Activated CD4-positive, alpha-beta T cell treated with anti-CD3 and anti-CD28 coated beads, Interleukin-2, amount 50 U/mL, for 48 hours (primary cell): ENCODE measurements at places on chromosomes 4 and X.

DNA sequence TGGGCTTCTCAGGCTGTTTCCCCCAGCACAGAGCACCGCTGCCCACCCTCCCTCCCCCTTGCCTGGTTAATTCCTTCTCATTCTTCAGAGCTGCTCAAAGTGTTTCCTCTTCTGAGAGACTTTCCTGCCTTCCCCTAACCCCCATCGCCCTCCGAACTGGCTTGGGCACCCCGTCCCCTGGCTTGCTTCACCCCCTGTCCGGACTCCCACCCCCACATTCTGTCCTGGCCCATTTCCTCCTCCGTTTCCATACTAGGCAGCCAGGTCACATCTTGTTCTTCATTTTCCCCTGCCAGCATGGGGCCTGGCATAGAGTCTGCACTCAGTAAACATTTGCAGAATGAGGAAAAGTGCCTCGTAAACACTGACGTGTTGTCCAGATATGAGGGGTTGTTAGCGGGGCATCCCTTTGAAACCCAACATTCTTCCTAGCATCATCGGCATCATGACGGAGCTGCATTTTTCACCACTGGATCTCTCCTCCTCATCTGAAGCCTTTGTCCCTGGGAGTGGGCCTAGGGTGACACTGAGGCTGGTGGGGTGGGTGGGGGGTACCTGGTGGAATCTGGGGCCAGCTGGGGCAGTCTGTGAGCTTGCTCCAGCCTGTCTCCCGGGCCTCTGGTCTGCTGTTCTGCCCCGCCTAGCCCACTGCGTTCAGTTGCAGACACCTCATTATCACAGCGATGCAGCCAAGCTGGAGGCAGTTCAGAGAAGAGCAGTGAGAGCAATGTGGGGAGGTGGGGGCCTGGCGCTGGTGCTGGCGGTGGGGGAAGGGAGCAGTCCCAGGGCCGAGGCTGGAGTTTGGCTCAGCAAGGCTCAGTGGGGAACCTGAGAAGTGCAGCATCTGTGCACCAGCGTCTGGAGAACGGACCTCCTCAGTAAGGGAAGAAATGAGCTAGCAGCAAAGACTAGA lies 149.4 kb upstream of the PJA1 start:
- DNase-seq = no peak

GRCh38 chrX:136325377-136325776 lies 24.6 kb downstream of the ADGRG4 start:
- no peak for DNase-seq

- no peak for DNase-seq
Measured at GRCh38 chr4:164575861-164576260, 178.1 kb upstream of the SMIM31 start.

- DNase-seq = no peak
Measured at GRCh38 chrX:46602468-46603102, 29.0 kb downstream of the CHST7 start.
